ENCODE measurements at places on chromosomes 5 and 9.

- DNase-seq = no peak
These were observed 1.8 kb downstream of the TRIM7 start for GRCh38 chr5:181203093-181203711.

GRCh38 chr5:14040542-14040941 is 96.1 kb upstream of the DNAH5 start:
- DNase-seq = no peak

- DNase-seq = no peak
These were observed 250.8 kb upstream of the KLF4 start for GRCh38 chr9:107740088-107740980.

GRCh38 chr5:149681252-149681651 is 48.9 kb upstream of the PPARGC1B start:
- DNase-seq = no peak

GRCh38 chr9:134195558-134195957 is 31.2 kb upstream of the RNU6ATAC start:
- DNase-seq = no peak

DNA sequence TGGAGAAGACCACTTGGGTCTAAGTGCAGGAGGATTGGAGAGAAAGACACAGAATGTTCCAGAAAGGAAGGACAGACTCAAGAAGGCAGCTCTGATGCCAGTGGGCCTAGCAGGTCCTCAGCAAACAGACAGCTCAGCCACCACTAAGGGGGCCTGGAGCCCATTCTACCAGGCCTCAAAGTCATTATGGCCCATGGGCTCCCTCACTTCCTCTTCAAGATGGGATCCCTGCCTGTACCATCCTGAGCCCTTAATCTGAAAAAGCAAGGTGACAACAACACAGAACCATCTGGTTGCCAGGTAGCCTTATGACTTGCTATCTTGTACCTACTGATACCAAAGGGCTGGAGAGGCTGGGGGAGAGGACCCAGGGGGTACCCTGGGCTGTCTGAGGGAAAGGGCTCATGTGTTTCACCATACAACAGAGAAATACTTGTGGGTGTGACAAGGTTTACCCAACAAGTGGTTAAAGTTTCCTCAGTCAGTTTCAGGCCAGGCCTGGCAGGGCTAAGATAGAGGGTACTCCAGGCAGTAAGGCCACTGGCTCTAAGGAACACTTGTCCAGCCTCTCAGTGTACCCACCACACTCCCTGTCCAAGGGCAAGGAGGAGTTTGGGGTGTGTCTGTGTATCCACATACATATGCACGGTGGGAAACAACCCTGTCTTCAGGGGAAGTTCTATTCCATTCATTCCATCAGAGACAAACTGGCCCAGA is 30.7 kb downstream of the TCF7 start:
- DNase-seq = no peak

DNA sequence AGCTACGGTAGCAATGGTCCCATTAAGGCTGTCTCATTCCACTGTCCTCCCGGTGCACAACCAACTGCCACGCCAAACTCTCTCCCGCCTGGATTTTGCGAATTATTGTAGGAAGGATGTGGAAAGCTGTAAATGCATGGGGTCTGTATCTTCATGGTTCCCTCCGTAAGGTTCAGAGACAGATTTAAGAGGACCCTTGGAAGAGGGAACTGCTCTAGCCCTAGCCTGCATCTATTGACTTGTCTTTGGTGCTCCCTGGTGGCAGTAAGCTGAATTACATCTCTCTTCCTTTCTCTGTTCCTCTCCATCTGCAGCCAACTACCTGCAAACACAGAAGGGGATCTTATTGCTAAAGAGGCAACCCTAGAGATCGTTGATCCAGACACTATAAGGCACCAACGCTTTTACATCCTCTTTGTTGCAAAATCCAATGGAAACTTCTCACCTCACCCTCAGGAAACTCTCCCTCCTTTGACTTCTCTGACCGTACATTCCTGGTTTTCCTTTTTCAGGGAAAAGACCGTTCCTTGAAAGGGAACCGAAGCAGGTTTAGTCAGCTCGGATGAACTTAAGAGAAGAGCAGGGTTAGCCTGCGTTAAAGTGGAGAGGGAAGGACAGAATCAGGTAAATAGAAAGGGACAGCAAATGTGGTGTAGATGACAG is 11.9 kb downstream of the CAPSL start:
- DNase-seq = peak; percentile 43

- no peak for DNase-seq
These were observed 49.0 kb upstream of the KDM4C start for GRCh38 chr9:6708732-6709131.

- no peak for DNase-seq
These were observed 390.2 kb upstream of the SGCD start for GRCh38 chr5:155936520-155937406.

DNA sequence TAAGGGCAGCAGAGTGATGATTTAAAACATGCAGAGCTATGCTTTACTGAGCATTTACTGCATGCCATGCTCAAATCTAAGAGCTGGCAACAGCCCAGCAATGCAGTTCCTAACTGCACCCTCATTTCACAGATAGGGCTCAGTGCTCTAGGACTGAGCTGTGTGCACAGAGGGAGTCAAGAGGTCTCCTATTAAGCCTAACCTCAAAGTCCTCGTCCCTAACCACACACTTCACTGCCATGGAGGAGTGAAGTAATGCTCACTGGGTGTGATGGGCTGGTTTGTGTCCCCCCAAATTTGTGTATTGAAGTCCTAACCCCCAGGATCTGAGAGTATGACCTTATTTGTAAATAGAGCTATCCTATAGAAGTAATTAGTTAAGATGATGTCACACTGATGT is 25.9 kb downstream of the BARX1 start:
- DNase-seq = no peak

- DNase-seq = no peak
These were observed 6.8 kb upstream of the HSD17B4 start for GRCh38 chr5:119445544-119445943.

DNA sequence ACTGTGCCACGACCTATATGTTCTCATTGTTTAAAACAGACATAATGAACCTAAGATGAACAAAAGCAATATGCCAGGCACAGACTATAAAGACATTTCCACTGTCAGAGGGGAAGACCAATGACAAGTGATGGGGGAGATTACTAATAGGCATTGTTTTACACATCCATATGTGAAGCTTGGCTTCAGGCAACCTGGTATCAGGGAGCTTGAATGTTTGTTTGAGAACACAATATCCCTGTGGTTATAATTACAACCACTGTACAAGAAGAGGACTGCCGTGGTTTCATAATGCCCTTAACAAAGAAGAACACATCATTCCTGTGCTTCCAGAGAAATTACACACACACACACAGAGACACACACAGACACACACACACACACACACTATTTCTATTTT is 385.7 kb downstream of the BNC2 start:
- DNase-seq = no peak

- no peak for DNase-seq
These were observed 116.1 kb downstream of the SEMA5A start for GRCh38 chr5:9429691-9430215.

GRCh38 chr9:86452201-86452828 is 98.1 kb upstream of the TUT7 start:
- no peak for DNase-seq

DNA sequence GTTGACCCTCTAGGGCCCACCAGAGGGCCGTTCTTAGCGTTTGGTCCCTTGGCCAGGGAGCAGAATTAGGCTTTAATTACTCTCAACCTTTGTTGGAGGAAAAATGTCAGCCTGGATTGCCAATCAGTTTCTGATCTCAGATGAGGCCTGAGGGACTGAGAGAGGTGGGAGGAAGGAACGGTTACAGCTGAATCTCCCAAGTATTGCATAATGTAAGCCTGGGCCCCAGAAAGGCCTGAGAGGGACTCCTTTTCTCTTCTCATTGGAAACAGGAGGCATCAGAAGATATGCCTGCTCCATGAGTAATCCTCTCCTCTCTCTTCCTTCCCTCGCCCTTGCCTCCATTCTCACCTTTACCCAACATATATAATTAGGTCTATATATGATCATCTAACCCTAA is 105.7 kb downstream of the INSYN2B start:
- DNase-seq = no peak

GRCh38 chr9:126328407-126328806 is 1.8 kb downstream of the MVB12B start:
- DNase-seq = no peak

- DNase-seq = peak; percentile 24
These were observed 20.1 kb upstream of the MARCHF6 start for GRCh38 chr5:10333154-10334006.

- DNase-seq = no peak
These were observed 1.6 kb downstream of the STRBP start for GRCh38 chr9:123266655-123267399.

DNA sequence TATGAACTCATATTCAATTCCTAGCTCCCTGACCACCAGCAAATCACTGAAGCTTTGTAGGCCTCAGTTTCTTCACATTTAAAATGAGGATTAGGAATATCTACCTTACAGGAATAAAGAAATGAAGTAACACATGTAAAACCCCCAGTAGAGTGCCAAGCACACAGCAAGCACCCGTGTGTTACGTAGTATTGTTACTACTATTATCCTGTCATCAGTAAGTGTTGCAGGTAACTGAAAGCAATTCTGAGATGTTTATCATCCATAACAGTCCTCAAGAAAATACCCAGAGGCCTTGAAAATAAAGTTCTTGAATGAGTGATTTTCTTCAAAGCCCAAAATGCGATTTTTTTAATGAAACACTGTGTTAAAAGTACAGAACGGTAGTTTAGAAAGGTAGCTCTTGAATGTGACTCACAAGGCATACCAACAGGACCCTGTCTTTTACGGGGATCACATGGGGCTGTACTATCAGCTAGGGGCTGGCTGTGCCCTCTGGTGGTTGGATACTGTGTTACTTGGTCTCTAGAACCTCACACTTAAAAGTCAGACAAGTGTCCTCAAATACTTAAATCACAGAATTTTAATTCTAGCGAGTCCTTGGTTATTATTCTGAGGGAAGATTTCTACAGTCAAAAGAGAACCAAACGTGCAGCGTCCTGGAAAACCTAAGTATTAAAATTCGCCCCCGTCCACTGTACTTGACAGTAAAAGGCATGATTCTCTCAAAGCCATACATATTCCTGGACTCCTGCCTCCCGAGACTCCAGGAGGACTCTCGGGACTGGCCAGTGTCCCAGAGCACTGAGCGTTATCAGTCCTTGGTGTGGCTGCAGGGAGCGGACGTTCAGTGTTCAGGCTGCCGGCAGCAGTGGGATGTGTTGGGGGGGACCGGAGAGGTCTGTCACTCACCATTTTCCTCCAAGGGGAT is 725 bp downstream of the NDUFB6 start:
- peak; percentile 81 for DNase-seq

DNA sequence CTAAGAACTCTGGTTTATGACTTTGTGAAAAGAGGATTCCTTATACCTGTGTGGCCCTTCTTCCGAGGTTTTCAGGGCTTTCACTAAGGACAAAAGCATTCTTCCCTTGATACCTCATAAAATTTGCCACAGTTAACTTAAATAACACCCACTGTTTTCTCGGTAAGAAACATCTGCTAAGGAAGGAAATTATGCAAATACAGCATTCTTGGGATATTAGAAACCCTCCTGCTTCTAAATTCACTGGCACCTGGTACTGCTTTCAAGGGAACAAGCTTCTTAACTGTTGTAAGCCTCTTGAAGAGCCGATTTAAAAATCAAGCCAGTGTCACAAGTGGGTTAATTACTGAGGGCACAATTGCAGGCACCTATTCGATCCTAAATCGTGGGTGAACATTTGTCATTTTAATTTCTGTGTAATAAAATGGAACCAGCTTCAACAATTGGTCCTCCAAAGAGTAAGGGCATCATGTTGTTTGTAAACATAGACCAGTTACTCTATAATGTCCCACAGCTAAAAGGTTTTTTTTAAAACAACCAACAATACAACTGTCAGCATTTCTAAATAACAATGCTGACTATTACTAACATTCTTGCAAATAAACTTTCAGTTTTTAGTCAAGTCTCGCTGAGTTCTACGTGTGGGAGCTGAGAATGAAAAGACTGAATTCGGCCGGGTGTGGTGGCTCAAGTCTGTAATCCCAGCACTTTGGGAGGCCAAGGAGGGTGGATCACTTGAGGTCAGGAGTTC is 26.6 kb downstream of the AK3 start:
- no peak for DNase-seq

All from SW480 (cell line).